ENCODE measurements at places on chromosomes 16 and 17.

DNA sequence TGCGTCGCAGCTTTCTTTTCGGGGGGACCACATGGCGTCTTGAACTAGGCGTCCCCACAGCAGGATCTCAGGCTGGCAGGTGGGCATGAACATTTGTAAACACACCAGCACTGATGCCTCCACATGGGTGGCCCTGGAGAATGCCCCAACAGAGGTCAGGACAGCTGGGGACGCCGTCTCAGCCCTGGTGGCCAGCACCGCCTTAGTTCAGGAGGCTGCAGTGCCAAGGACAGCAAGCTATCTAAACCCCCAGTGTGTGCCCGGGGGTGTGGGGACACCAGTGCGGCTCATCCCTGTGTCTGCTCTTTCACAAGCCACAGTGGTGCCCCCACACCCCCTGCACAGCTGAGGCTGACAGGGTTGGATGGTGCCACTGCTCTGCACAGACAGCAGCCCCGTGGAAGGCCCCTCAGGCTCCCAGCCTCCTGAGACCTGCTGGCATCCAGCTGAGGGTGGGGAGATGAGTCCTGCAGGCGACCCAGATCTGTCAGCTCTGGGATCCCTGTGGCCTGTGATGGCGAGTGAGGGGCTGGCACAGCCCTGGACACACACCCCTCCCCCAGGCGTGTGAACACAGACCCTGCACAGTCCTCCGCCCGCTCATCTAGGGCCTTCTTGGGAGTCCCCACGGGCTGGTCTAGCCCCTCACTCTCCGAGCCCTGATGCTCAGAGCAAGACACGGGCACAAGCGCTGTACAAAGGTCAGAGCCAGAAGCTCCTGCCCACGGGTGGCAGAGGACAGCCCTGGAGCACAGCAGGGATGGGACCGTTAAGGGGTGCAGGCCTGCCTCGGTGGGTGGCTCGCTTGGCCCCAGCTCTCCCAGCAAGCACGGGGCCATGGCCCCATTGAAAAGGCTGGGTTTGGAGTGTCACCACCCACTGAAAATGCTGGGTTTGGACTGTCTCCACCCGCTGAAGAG is 10.7 kb downstream of the FSCN2 start:
- DNase-seq = no peak

DNA sequence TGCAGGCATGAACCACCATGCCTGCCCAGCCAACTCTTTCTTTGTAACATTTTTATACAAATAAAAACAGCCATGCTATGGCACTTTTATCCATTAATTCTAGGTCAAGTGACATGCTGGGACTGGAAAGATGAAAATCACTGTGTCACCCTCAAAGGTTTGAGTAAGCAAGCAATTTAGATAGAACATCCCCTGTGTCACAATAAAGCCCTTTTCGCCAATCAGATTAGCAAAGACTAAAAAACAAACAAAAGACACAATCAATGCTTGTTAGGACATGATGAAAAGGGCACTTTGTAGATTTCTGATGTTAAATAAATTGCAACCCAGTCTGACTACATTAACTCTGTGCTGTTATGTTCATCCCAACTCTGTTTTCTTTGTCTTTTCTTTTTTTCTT is 26.4 kb downstream of the CHP2 start:
- DNase-seq = no peak

DNA sequence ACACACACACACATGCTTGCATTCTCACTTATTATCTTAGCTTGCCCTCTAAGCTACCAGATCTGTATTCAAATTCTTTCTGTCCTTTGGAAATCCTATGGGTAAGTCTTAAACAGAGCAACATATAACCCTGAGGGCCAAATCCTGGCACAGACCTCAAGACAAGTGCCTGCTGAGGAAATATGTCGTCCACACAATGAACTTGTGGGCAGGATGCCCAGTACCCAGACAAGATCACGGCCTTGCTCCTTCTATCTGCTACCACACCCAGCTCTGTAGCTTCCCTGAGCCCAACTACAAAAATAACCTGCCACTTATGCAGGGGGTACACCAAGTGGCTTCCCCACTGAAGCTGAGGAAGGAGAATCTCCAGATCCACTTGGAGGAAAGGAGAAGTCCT is 37.3 kb upstream of the FA2H start:
- DNase-seq = no peak

GRCh38 chr16:84607694-84608093 is 10.2 kb downstream of the COTL1 start:
- no peak for DNase-seq

DNA sequence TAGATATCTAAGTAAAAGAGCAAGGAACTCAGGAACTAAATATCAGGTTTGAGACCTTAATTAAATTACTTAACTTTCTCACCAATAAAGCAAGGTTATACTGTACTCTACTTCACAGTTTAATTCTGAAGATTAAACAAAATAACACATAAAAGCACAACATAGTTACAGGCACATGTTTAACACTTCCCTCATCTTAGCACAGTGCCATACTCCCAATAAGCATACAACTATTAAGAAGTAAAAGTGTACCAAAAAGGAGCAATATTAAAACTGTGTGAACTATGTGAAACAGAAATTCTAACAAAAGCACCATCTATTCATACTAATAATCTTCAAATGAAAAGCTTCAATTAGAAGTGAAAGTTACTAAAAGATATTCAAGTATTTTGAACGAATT is 2.2 kb downstream of the APPBP2 start:
- no peak for DNase-seq

- DNase-seq = no peak
Observed at GRCh38 chr17:69344939-69345338, 18.0 kb upstream of the ABCA5 start.

- DNase-seq = no peak
Observed at GRCh38 chr17:16419929-16420271, 4.5 kb downstream of the TRPV2 start.

DNA sequence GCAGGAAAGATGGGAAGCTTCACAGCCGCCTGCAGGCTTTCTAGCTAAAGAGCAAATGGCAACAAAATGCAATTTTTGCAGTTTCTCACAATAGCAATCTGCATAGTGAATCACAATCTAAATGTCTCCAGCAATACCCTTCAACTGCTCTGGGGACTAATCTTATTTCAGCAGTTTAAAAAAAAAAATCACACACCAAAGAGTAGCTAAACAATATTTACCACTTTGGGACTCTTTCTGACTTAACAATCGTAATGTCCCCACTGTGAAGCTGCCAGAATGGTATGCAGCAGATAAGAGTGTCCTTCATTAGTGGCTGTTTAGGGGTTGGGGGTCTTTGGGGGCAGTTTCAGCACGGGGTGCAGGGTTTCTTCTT is 9.8 kb downstream of the CPPED1 start:
- DNase-seq = no peak

DNA sequence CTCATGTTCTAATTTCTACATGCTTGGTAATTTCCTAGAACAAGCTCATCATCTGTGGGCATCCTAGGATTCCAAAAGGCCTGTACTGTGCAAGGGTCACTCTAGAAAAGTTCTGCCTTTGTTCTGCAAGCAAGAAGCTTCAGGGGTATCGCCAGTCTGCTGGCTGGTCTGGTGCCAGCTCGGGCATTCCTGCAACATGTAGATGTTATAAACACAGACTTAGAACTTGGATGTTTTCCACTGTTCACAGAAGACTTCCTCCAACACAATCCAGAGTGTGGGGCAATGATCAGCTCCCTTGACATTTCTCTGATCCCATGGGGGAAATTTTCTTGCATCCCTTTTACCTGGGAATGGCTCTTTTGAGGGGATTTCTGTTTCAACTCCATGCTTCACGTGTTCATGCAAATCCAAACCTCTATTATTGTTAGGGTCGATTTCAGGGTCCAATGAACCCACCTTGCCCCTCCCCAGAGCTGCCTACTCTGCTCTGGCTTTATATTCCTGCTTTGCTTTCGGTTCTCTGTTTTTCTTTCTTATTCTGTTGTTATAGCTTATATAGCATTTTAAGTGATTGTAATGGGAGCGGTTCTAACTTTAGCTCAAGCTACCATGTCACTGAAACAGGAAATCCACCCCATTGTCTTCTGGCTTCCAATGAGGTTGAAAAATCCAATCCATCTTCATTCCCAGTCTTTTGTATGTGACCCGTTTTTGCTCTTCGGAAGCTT is 25.3 kb downstream of the UBE2O start:
- DNase-seq = no peak

DNA sequence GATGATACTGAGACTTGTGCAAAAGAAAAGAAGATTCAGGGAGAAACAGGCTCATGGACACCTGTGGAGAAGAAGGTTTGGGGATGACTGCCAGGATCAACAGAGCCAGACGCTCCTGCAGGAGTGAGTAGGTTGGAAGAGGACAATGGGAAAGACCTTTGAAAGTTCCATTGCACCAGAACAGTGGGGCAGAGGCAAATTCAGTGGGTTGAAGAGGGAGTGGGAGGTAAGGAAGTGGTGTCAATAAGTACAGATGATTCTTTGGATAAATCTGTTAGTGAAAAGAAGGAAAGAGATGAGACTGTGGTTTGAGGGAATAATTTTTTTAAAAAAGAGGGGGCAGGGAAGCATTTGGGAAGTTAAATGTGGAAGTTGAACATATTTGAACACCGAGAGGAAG is 212.8 kb downstream of the SOX9 start:
- DNase-seq = no peak

DNA sequence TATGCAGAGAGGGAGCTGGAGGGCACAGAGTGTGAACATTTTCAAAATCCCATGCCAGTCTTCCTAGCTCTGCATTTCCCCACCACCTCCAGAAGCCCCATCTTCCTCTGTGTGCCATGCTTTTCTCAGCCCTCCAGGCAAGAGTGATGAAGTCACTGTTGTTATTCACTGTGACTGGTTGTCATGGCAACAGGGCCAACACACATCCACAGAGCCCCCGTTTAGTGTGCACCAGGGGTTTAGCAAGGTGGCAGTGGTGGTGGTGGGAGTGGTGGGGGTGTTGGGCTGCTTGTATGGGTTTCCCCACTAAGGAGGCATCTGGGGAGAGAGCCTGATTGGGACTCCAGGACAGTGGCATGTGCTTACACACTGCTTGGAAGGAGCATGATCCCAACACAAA is 309.9 kb upstream of the ASIC2 start:
- DNase-seq = no peak

DNA sequence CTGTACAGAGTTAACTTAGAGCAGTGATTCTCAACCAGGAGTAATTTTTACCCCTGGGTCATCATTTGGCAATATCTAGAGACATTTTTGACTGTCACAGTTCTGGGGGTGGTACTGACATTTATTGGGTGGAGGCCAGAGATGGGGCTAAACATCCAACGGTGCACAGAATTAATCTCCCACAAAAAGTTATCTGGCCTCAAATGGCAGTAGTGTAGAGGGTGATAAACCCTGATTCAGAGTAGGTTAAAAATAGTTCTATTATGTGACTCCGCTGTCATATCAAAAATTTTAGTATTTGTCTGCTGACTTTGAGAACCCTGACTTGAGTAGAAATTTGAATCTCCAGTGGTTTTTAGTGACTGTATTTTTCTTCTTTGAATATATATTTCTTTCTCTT is 19.1 kb downstream of the VPS35L start:
- DNase-seq = no peak

GRCh38 chr17:7307686-7308624 is 527 bp downstream of the EIF5A start:
- DNase-seq = no peak

DNA sequence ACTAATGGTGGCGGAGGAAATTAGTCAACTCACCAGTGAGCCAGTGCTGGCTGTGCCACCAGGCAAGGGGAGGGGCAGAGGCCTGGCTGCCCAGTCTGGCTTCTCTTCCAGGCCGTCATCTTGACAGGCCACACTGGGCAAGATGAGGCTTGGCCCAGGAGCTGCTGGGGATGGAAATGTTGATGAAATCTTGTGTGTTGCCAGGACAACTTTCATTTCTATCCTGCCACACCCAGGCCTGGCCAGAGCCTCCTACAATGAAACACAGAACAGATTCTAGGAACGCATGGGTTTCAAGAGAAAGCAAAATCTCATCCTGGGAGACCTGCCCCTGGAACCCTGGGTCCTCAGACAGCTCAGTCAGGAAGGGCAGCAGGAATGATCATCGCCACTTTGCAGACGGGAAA is 9.3 kb downstream of the HEXIM2 start:
- no peak for DNase-seq

GRCh38 chr17:61127960-61128359 is 271.7 kb upstream of the TBX2 start:
- no peak for DNase-seq

GRCh38 chr17:9817086-9817485 is 4.8 kb downstream of the GSG1L2 start:
- no peak for DNase-seq

- no peak for DNase-seq
Observed at GRCh38 chr16:75997606-75998005, 271.3 kb upstream of the CPHXL start.

DNA sequence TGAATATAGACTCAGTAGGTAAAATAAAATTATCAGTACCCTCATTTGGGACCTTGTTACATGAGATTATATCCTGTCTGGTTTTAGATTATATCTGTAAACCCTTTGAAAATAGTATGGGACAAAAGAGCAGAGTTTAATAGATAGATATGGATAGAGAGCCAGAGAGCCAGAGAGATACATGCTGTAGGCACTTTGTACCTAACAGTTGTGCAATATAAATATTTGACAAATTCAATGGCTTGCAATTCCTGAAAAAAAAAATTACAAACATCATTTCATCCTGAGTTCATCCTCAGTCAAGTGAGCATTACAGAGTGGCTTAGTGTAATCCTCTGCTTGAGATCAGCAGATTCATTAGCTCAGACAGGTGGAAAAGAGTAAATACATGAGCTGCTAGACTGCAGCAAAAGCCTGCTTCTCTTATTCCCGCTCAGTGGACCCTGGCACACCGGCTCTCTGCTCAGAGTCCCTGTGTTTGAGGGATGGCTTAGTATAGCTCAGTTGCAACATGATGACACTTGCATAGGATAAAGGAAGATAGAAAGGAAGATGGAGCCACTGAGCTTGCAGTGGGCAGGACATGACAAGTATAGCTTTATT is 931.6 kb upstream of the GOT2 start:
- DNase-seq = no peak

DNA sequence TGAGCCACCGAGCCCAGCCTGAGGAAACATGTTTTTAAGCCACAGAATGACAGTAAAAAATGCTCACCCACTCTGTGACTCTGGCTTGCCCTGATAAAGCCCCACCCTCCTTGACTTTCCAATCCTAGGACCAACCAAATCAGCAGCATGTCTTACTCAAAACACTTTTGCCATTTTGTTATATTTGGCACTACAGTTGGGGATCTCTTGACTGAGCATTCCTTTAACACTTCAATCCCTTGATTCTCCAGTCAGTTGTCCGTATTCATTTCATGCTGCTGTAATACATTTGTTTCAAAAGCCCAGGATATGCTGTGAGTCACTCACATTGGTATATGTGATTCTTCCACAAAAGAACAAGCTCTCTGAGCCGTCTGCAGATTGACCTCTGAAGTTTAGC is 8.2 kb downstream of the MYH3 start:
- no peak for DNase-seq
